ENCODE measurements at places on chromosomes 12 and 14.

DNA sequence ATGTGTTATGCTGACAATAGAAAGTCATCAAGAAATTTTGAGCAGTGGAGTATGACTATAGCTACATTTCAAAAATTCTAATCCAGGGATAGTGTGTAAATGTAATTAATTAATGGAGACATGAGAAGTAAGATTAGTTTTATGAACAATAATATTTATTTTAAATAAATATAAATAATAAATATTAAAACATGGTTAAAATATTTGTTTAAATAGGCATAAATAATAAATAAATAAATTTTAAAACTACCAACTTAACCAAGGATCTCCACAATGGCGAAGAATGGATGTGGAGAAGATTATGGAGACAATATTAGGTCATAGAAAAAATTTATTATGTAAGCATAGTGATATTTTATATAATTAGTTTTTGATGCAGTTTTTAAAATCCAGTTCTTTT is 588.2 kb upstream of the NOVA1 start:
- DNase-seq: no peak

DNA sequence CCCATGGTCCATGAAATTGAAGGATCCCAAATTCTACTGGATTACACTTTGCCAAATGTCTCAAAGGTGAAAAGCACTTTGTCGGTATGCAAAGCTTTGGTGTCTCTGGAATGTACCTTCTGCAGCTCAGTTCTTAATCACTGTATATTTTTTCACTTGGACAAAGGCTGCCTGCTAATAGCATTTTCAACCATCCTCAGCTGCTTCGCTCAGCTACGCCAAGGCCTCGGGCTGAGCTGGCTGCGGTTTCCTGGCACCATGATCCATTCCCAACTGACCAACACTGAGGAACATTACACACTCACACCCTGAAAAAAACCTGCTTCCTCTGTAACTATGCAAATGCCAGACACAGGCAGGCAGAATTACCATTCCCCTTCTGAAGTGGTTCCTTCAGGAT is 335.2 kb downstream of the DPF3 start:
- no peak for DNase-seq

DNA sequence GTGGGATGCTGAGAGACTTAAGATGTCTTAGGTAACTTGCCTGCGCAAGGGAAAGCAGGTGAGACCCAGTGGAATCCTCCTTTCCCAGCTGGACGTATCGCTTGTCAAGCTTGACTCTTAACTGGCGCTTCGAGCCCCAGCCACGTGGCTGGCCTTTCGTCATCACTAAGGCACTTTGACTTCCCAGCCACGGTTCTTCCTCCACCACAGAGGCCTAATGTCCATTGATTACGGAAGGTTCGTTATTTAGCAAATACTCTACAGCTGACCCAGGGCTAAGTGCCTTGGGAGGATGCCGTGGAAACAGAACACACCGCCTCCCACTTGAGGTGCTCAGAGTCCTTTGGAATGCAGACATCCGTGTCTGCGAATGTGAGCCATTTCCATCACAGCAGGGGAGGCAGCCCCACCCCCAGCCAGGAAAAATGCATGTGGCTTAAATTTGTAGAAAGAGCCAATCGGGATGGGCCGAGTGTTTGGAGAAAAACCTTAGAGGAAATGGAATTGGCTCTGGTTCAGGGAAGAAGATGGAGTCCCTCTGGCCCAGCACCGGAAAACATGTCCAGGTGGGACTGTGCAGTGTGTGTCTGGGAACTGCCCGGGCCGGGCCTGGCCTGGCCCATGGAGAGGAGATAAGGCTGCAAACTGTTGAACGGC is 115.7 kb downstream of the PLXNC1 start:
- DNase-seq: no peak

DNA sequence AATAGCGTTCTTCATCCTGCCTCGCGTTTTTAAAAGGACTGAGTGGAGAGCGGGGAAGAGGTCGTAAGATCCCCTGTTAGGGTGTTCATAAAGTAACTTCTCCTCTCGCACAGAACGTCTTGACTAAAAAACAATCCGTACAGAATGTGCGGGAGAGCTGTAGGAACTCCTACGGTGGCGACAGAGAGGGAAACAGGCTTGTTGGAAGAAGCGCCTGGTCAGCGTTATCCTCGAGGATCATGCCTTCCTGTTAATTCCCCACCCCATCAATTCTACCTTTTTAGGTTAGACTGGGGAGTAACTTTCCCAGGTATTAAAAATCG is 399 bp upstream of the WASHC4 start:
- no peak for DNase-seq

GRCh38 chr12:88172844-88173407 is 30.8 kb downstream of the TMTC3 start:
- no peak for DNase-seq

GRCh38 chr14:42316693-42317092 is 710.0 kb downstream of the LRFN5 start:
- no peak for DNase-seq
